ENCODE measurements at places on chromosomes 2 and 18.

- no peak for DNase-seq
Measured at GRCh38 chr2:59000796-59001195, 759.7 kb upstream of the FANCL start.

DNA sequence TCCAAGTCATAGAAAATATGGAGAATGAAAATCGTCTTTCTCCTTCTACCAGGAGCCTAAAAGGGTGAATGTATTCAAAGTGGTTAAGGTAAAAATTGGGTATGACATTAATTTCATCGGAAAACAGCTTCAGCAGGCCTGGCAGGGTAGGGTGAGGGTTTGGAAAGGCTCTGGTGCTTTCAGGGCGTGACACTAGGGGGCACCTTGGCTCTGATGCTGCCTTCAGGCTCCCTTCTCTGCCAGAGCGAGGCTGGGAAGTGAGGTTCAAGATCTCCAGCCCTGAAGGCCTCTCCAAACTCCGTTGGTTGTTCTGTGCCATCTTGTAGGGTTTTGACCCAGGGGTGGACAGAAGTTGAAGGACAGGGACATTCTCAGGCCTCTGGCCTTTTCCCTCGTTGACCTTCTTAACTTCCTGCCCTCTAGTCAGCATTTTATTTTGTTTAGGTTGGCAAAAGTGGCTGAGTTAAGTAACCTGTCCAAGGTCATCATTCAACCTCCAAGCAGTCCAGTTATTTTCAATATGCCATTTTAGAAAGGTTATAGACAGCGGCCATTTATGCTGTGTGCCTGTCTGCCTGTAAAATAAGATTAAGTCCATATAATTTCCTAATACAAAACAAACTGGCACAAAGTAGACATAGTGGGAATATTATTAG is 40.3 kb downstream of the EML6 start:
- no peak for DNase-seq

GRCh38 chr2:212428681-212429478 is 109.7 kb downstream of the ERBB4 start:
- DNase-seq = no peak

GRCh38 chr2:170207901-170208300 is 30.0 kb downstream of the MYO3B start:
- no peak for DNase-seq

- no peak for DNase-seq
Measured at GRCh38 chr2:121019756-121020155, 265.2 kb downstream of the TFCP2L1 start.

- no peak for DNase-seq
Measured at GRCh38 chr2:36589230-36589630, 8.7 kb downstream of the FEZ2 start.

GRCh38 chr2:65320042-65320725 is 92.6 kb downstream of the ACTR2 start:
- DNase-seq = peak; percentile 85

DNA sequence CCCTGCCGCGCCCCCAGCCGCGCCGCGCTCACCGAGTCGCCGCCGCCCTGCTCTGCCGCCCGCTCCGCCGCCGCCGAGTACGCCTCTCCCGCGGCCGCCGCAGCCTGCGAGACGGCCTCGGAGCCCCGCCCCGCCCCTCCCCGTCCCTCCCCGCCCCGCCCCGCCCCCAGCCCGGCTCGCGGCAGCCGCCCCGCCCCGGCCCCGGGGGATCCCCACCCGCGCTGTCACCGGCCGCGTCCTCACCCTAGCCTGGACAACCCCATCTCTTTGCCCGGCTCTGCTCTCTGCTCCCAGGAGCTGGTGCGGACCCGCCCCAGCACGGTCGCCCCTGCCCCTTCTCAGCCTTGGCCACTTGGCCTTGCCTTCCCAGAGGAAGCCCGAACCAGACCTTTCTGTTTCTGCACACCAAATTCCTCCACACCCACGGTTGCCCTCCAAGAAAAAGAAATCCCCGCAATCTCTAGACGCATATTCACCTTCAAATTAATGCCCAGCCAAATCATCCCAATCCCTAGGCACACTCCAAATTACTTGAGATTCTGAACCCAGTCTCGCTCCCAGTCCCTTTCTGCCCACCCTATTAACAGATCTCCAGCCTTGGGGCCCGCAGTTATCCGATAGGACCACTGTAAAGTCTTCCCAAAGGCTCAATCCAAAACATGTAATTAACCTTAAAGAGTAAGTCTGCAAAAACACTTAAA is at the start of gene CYRIA:
Gene CYRIA (minus strand): TSS at position 87 of the 701 bp plus-strand sequence. CDS start 77,715 bp downstream, outside the sequence.
- DNase-seq = peak; percentile 44

DNA sequence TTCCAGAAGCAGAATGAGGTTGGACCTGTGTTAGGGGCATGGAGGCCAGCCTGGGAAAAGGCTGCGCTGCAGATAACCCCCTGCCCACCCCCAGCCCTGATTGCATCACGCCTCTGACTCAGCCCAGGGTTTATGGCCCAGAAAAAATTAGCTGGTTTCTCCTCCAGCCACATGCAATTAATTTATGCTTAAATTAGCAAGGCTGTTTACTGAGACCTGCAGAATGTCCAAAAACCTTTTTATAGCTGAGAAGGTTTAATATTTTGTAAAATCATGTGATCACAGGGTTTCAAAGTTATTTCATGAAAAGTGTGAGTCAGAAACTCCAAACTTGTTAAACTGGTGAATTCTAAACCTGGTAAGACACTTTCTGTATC is 123.1 kb upstream of the HDAC4 start:
- no peak for DNase-seq

- DNase-seq = no peak
Measured at GRCh38 chr2:50720697-50721315, 311.1 kb downstream of the NRXN1 start.

- DNase-seq = no peak
Measured at GRCh38 chr18:36188916-36189315, 1.6 kb downstream of the MOCOS start.

DNA sequence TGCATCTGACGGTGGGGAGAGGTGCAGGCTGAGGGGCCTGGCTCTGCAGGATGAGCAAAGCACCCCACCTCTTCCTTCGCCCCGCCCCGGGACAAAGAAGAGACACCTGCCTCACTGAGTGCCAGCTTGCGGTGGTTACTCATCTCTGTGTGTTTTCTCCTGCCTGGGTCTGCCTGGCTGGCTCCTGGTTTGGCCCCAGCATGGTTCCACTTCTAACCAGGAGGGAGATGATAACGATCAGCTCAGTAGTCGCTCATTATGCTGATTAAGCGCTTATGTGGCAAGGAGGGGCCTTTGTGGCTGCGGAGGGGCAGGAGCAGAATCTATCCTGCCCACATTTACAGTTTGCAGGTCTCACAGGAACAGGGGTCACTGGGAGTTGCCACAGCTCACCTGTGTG is 68.7 kb upstream of the EDAR start:
- DNase-seq = no peak

DNA sequence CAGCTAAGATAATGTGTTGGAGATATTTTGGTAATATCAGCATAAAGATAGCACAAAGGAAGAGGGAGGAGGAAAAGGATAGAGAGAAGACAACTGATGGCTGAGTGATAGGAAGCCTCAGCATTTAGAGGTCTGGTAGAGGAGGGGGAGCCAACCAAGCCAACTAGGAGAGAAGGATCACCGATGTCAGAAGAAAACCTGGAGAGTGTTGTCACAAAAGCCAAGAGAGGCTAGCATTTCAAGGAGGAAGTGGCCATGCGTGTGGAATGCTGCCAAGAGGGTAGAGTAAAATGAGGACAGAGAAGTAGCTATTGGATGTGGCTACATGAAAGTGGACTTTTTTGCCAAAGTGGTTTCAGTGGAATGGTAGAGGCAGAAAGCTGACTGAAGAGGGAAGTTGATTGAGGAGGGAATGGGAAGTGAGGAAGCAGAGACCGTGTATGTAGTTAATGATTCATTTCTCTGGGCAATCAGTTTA is 34.3 kb downstream of the LCLAT1 start:
- no peak for DNase-seq

DNA sequence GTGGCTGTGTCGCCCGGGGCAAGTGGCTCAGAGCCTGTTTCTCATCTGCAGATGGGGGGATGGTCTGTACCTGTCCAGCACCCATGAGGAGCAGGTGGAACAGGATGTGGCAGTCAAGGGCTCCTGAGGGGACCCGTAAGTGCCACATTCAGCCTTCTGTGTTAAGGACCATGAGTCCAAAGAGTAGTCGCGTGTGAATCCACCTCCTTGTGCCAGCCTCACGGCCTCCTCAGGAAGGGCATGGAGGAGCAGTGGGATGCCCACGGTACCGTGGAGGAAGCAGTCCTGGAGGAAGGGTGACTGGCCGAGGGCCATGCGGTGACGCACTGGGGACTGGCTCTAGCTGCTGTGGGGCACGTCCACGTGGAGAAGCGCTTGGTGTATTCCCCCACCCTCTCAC is 61.1 kb downstream of the ODC1 start:
- DNase-seq = no peak

DNA sequence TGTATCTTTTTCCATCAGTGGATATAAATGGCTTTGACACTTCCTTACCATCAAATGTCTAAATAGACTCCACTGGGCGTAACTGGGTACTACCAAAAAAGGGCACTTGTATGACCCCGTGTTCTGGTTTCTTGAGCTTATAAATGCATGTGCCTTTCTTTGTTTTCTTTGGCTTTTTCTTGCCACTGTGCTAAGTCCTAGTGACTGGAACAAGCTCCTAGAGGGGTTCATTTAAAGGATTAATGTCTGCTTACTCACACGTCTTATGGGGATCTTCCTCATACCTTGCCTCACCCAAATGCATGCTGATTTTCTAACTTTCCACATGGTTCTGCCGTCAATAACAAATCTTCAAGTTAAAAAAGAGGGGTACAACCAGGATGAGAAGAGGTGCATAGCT is 19.8 kb upstream of the ZNF532 start:
- no peak for DNase-seq

GRCh38 chr18:75223687-75224347 is 13.2 kb downstream of the TSHZ1 start:
- no peak for DNase-seq

- DNase-seq = peak; percentile 13
Measured at GRCh38 chr2:46151577-46151976, 145.6 kb upstream of the EPAS1 start.

DNA sequence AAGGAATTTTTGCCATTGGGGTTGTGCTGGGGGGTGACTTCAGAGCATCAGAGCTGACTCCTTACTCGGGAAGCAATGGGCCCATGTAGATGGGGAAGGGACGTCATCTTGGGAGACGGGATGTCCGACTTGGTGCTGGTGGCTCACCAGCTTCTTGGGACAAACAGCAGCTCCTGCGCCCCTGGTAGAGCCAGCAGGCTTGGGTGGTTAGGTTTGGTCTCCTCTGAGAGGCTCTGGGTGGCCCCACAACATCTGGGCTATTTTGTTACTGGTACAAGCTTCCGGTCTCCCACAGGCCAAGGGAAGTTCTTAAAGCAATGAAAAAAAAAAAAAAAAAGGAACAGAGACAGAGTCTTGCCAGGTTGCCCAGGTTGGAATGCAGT is 1.8 kb downstream of the NGEF start:
- no peak for DNase-seq

- DNase-seq = no peak
Measured at GRCh38 chr2:88247531-88247930, 77.4 kb downstream of the THNSL2 start.
